ENCODE measurements at places on chromosomes 5 and 9.

DNA sequence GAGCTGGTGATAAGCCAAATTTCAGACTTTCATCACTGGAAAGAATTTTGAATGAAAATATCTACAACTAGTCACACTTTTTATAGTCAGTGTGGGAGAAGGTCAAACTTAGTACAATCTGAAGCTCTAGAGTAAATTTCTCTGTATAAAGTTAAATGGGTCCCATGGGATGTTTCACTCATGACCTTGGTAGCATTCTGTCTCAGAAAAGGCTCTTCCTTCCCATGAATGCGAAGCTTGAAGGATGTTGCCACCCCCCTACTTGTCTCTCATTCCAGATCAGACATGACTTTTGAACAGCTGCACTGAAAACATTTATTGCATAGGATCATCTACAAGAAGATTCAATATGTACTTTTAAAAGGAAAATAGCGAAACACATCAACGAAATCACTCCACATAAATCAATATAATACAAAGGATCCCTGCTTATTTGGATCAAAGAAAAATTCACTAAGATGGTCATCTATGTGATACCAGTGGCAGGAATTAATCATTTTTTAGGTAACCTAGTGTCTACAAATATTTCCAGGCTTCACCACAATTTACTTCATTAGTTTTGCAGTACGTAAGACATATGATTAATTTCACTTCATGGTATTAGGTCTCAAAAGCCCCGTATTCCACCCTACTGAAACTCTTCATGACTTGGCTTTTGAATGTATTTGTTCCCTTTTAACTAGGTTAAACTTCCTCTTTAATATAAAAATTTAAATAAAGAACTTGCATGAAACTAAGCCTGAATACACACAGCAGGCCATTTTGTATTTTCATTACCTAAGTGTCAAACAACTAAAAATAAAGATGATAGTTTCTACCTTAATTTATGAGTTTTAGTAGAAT, 4.4 kb downstream of the ST8SIA4 start:
- DNase-seq, result no peak

DNA sequence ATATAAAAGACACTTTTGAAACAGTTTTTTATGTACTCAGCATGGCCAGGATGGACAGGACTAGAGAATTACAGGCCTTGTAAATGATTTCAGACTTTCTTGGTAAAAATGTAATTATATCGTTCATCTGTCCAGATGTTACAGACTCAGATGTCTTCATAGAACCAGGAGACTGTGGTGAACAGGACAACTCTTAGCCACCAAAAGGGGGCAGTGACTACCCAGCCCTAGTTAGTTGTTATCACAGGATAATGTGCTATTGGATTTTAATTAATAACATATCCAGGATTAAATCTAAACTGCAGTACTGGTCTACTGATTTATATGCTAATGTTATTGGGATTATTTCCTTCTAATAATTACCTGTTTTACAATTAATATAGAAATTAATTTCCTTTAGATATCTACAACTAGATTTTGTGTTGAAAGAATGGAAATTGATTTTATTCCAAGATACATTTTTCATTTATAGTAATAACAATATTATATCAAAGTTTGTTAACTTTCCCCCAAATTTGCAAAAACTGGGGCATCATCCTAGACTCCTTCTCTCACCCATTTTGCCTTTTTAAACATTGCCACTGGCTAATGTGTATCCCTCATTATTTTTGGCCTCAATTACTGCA, 99.4 kb downstream of the MTREX start:
- DNase-seq, result no peak

DNA sequence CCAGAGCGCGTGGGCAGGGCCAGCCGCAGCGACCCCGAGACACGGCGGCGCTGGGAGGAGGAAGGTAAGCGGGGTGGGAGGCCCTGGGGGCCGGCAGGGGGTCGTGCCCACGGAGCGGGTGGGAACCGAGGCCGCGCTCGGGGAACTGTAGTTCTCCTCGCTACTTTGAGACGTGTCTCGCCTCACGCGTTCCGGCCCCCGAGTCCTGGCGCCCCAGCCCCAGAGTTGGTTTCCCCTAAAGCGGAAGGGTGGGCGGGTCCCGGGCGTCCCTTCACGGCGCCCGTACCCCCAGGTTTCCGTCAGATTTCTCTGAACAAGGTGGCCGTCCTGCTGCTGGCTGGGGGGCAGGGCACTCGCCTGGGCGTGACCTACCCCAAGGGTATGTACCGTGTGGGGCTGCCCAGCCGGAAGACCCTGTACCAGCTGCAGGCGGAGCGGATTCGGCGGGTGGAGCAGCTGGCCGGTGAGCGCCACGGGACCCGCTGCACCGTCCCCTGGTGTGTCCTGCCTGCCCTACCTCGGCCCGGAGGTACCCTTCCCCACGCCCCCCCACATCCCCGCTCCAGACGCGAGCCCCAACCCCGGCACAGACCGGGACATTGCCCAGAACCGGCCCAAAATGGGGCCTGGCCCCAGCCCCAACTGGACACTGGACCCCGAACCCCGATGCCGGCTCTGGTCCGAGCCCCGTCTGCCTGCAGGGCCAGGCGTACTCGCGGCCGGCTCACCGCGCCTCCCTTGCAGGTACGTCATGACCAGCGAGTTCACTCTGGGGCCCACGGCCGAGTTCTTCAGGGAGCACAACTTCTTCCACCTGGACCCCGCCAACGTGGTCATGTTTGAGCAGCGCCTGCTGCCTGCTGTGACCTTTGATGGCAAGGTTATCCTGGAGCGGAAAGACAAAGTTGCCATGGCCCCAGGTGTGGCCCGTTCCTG, 709 bp downstream of the UAP1L1 start:
- no peak for DNase-seq

- DNase-seq, result no peak
These were observed 17.5 kb downstream of the LMX1B start for GRCh38 chr9:126631254-126631653.

DNA sequence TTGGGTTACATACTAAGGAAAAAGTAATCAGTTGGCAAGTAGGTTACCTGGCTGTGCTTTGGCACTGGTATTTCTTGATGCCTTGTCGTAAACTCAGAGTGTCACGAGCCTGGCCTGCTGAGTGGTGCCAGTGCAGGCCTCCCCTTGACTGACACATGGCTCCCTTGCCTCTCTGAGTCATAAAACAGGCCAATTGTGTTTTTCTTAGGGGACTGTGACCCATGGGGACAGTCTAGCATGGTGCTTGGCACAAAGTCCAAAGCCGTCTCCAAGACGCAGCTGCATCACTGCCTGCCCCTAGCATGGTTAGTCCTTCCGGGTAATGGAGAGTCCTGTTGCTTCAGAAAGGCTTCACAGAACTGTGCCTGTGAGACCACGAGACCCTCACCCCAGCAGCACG, 132.5 kb downstream of the MVB12B start:
- DNase-seq, result no peak

- DNase-seq, result no peak
These were observed 17.0 kb upstream of the FIBCD1 start for GRCh38 chr9:130955947-130956621.

DNA sequence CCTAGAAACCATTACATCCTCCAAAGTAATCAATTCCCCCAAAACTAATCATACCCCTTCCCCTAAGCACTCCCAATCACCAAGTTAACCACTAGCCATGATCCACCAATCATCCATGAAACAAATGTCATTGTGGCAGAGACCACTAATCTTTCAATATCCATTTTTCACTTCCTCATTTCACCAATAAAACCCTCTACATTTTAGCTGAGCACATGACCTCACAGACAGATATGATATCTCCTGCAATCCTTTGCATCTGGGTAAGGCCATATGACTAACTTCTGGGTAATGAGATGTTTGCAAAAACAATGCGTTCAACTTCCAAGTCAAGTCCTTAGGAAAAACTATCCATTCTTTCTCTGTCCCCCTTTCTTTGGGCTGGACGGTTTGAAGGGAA, 20.7 kb downstream of the OR2S2 start:
- DNase-seq, result no peak

DNA sequence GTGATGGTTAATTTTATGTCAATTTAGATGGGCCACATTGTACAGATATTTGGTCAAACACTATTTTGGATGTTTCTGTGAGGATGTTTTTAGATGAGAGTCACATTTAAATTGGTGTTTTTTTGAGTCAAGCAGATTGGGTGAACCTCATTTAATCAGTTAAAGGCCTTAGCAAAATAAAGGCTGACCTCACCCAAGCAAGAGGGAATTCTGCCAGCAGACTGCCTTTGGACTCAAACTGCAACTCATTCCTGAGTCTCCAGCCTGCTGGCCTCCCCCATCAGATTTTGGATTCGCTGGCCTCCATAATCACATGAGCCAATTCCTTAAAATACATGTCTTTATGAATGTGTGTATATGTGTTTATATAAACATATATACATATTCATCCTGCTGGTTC, 282.7 kb upstream of the POU5F2 start:
- no peak for DNase-seq

GRCh38 chr9:130054325-130054786, 650 bp downstream of the GPR107 start:
- no peak for DNase-seq

GRCh38 chr5:60671899-60672692, 27.9 kb downstream of the DEPDC1B start:
- DNase-seq, result no peak

- no peak for DNase-seq
These were observed 1.8 kb downstream of the PLAC8L1 start for GRCh38 chr5:146103594-146103993.
